ENCODE measurements at places on chromosomes 5 and 9.

- peak; percentile 19 for DNase-seq
Observed at GRCh38 chr5:27062451-27062850, 24.1 kb upstream of the CDH9 start.

DNA sequence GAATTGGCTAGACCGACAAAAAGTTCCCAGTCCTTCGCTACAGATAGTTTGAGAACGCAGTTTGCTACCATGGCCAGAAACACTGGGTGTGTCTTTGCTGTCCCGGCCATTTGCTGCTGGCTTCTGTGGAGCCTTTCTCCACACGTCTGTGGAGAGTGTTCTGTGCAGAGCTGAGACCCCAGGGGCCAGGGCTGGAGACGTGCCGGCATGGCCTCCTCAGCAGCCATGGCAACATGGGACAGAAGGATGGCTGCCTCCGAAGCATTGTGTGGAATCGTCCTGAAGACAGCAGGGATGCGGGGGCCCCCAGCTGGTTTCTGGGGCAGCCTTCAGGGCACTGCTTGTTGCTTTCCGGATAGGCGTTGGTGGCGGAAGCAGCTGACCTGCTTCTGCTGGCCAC lies 142.8 kb downstream of the GADD45G start:
- no peak for DNase-seq

- DNase-seq: no peak
Observed at GRCh38 chr9:109974918-109975276, 194.9 kb downstream of the PALM2AKAP2 start.

DNA sequence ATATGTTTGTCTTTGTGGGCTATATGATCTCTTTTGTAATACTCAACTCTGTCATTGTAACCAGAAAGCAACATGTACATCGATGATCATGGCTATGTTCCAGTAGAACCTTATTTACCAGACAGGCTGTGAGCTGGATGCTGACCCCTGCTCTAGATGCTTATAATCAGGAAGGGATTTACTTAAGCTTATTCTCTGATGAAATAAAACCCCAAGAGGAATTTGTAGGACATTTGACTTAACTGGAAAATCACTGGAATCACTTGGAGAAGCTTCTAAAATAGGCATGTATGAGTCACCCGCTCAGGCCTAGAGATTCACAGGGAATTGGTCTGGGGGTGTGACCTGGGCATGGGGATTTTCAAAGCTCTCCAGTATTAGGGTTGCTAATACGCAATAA lies 285.8 kb upstream of the ZNF608 start:
- DNase-seq: peak; percentile 70

- no peak for DNase-seq
Observed at GRCh38 chr5:176603091-176603490, 6.9 kb downstream of the GPRIN1 start.

GRCh38 chr9:113349066-113349444 lies 286 bp upstream of the BSPRY start:
- no peak for DNase-seq

DNA sequence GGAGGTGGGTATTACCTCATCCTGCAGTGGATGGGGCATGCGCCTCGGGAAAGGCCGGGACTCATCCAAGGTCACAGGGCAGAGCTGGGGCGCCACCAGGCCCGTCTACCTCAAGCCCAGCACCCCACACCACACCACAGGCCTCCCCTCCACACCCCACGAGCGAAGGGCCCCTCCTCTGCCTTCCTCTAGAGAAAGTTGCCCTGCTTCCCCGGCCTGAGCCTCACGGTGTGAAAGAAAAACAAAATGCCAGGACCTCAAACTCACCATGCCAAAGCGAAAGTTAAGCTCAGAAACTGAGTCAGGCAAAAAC lies 161.1 kb downstream of the COL23A1 start:
- no peak for DNase-seq

DNA sequence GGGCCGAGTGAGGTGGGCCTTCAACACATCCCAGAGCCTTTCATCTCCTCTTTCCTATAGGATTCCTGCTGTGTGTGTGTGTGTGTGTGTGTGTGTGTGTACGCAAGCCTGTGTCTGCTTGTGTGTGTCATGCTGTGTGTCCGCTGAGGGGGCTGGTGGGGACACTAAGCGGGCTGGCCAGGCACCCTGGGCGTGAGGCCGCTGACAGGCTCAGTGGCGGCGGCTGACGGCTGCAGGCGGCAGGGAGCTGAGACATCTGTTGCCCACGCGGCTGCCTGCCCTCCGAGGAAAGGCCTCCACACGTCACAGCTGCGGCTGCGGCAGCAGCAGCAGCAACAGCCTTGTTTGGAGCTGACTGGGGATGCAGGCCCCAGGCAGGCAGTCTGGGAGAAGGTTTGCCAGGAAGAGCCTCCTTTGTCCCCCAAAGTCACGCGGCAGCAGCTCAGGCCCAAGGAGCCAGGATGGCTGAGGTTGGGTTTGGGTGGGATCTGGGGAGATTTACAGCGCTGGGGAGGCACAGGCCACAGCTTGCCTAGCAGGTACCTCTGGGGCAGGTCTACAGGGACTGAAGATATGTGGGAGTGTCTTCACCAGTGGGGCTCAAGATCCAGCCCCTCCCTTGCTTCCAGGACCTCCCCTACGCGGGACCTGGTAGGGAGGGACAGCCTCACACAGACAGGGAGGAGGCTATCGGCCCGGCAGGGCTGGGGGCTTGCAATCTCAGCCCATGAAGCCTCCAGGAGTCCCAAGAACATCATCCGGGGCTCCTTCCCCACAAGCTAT lies 1.8 kb downstream of the PDLIM4 start:
- DNase-seq: peak; percentile 89

DNA sequence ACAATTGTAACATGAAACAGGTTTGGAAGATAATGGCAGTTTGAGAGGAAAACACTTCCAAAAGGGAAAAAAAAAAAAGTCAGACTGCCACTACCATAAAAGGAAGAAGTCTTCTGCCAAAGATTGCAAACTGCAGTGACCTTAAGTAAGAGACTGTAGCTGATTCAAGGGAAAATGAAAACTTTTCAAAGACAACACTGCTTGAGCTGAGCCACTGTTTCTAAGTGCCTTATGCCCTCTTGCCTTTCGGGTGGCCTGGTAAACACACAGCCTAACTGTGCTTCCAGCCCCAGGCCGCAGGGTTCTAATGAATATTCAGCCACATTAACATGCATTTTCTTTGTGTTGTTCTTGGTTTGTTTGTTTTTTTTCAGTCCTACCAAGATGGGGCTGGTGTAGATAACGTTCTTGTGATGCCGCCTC lies 354.6 kb downstream of the BNC2 start:
- peak; percentile 84 for DNase-seq

GRCh38 chr9:88256216-88256615 lies 117.9 kb upstream of the SPATA31C2 start:
- no peak for DNase-seq

DNA sequence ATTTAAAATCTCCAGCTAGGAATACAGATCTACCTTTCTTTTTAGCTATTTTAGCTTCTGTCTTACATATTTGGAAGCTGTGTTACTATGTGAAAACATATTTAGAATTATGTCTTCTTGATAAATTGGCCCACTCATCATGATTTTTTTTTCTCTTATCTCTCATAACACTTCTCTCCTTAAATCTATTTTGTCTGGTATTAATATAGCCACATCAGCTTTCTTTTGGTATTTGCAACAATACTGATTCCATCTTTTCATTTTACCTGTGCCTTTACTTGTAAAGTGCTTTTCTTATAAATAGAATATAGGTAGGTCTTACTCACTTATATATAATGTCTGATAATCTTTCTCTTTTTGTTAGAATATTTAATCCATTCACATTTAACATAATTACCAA lies 19.6 kb downstream of the PJA2 start:
- DNase-seq: no peak

- DNase-seq: peak; percentile 49
Observed at GRCh38 chr5:157574456-157575380, 857 bp downstream of the ADAM19 start.

DNA sequence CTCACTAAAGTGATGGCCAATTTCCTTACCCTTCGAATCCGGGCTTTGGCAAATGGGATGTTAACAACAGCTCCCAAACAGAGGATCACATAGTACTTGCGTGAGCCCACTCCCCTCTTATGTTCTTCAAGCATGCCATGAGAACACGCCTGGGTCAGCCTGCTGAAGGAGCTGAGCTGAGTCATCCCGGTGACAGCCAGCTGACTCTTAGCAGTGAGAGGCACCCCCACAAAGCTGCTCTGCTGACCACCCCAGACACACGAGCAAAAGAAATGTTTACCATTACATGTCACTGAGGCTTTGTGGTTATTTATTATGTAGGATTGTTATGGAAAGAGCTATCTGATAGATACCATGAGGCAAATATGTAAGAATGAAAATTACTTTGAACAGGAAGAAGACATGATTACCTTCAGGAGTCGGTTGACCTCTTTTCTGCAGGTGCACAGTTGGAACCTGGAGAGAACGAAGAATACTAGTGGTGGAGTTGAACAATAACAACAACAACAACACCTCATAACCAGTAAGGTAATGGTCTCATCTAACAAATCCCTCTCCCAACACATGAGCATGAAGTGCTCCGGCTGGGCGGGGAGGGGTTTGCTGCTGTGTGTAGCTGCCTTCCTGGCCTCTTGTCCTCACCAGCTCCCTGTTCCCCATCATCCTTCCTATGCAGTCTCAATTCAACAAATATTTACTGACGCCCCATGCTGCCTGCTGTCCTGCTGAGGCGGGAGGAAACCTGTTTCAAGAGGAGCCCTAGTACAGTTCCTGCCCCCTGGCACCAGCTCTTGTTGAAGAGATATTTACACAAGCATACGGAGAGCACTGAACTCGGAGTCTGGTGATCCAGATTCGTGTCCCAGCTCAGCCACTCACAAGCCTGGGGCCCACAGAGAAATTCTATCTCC lies 69.4 kb upstream of the LHFPL2 start:
- peak; percentile 28 for DNase-seq

DNA sequence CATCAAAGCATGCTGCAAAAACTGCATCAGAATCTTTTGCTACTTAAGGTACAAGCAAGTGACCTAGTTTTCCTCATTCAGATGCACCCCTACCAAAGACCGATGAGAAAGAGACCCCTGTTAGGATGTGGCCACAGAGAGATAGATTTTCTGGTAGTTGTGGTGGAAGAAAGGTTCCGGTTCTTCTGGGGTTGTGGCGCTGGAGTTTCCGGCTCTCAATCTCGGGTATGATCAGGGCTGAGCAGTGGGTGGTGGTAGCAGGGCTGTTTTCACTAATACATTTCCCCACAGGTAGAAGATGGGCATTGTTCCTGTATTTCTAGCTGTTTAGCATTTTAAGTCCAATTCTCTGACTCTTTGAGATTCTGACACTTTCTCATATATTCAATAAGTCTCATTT lies 58.4 kb downstream of the PCSK1 start:
- DNase-seq: no peak

- no peak for DNase-seq
Observed at GRCh38 chr5:55175781-55176175, 2.8 kb upstream of the CDC20B start.

GRCh38 chr5:8814105-8814504 lies 731.8 kb downstream of the SEMA5A start:
- no peak for DNase-seq

DNA sequence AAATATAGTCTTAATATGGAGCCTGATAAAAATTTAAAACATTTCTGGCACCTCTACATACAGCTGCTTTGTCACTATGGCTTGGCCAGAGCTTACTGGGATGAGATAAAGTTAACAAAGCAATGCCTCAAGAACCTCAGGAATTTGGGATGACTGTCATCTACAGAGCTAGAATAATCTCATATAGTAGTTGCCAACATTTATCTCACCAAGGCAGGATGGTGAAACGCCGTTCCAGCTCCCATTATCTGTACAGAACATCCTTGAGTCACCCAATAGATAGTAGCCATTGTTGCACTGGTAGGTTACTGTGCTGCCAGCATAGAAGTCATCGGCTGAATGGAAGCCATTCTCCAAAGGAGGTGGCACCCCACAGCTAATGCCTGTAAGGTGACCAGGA lies 94.6 kb upstream of the TXNDC8 start:
- DNase-seq: peak; percentile 59

DNA sequence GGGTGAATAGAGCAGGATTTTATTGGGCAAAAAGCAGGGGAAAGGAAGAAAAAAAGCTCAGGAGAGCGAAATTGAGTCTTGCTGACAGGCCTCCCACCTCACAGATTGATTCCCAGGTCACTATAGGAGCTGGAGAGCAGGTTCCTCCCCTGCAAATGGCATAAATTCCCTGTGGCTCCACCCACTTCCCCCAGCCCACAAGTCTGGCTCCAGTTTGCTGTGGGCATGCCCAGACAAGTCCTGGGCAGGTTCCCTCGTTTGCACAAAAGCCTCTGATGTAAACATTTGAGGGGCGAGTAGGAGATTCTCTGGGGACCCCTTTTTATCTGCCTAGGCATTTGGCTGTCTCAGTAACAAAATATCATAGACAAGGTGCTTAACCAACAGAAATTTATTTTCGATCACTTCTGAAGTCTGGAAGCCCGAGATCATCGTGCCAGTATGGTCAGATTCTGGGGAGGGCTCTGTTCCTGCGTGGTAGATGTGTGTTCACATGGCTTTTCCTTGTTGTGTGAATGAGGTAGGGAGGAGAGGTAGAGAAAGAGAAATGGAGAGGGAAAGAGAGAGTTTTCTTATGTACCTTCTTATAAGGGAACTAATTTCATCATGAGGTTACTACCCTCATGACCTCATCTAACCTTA lies 614.5 kb downstream of the MAT2B start:
- DNase-seq: peak; percentile 28

DNA sequence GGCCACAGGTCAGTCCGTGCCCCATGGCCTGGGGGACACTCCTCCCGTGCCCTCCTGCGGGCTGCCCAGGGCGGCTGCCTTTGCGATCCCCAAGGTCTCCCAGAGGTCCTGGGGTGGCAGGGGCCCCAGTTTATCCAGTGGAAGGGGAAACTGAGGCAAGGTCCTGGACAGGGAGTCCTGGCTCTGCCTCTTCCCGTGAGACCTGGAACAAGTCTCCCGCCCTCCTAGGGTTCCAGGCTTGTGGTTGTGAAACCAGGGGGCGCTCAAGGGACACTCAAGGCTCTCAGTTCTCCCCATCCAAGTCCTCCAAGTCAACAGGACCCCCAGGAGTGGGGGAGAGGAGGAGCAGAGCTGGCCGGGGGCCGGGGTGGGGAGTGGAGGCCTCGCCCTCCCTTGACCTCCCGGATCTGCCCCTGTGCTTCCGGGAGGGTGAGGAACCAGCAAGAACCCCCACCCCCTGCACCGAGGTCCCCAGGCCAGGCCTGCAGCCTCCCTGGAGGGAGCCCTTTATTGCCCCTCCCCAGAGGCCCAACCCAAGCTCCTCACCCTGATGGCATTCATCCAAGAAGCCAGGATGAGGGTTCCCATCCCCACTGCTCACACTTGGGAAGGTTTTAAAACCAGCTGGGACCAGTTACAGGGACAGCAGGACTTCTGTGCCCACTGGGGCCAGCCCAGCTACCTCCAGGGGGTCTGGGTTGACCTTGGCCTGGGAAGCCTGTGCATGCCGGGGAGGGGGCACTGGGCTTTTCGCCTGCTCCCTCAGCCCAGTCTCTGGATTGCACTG lies 24.7 kb upstream of the TMEM250 start:
- peak; percentile 16 for DNase-seq

- DNase-seq: no peak
Observed at GRCh38 chr5:19918780-19919179, 69.2 kb downstream of the CDH18 start.

- DNase-seq: peak; percentile 3
Observed at GRCh38 chr5:64767959-64768357, 533 bp downstream of the SREK1IP1 start.

- DNase-seq: no peak
Observed at GRCh38 chr5:56369361-56369811, 136.3 kb upstream of the ANKRD55 start.

- no peak for DNase-seq
Observed at GRCh38 chr5:179194201-179194910, 134.2 kb downstream of the ZNF354C start.

GRCh38 chr5:159911349-159911748 lies 4.9 kb upstream of the ADRA1B start:
- no peak for DNase-seq

GRCh38 chr5:58466939-58467338 lies 7.1 kb upstream of the PLK2 start:
- DNase-seq: peak; percentile 64
